ENCODE measurements at places on chromosomes 7 and 10.

- DNase-seq: no peak
Measured at GRCh38 chr7:66921918-66922486, 977 bp downstream of the TMEM248 start.

GRCh38 chr7:132240262-132240661 is 336.0 kb downstream of the PLXNA4 start:
- no peak for DNase-seq

DNA sequence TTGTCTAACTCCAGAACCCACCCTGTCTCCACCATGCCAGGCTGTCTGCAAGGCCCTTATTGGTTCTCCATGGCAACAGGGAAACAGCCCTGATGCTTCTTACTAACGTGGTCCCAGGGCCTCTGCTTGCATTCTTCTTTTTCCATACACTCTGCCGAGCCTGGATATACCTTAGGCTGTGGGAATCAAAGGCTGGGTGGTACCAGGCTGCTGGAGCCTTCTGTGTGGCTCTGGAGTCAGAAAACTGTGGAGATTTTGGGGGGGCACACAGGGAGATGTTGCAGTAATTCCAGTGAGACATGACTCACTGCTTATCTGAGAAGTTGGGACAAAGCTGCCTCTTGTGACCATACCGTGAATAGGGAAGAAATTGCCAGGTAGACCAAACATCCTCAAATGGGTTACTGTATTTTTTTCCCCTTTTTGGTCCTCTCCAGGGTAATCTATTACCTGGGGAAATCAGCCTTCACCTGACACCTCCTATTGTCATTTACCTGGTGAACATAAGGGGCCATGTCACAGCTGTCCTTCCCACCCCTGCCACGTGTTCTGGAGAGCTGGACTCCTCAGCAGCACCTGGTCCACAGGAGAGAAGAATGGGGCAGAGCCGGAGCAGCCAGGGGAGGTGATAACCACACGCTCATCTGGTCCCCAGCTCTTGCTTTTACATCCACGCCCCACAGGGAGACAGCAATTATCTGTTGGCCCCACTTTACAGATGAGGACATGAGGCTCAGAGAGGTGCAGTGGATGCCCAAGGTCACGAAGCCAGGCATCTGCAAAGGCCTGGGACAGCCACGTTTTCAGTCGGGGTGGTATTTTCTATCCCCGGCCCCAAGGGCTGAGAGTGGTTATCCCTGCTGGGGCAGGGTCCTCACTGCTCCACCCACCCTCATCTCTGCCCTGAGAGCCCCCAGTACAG is 4.6 kb downstream of the CHST3 start:
- DNase-seq: no peak

- no peak for DNase-seq
Measured at GRCh38 chr7:112989531-112989930, 97.1 kb downstream of the GPR85 start.

- DNase-seq: no peak
Measured at GRCh38 chr7:112182749-112183148, 23.4 kb downstream of the DOCK4 start.

All from GM19239 (cell line).